H7 (cell line): ENCODE measurements at places on chromosomes 13 and 19. TPM values are rescaled to one million over a fixed set of nuclear protein-coding genes. Genes with fewer than 3 reads are reported as not detected.
A peak's percentile ranks its signal among the peaks of the same experiment; 100 is the strongest.

- DNase-seq, result no peak
These were observed 254.8 kb downstream of the DCT start for GRCh38 chr13:94224670-94225069.

The CNN1 gene
- 24.1 and 26.7 TPM in 2 replicates for total RNA-seq

The GGN gene
- total RNA-seq, result 0.11 and 0.21 TPM in 2 replicates

DNA sequence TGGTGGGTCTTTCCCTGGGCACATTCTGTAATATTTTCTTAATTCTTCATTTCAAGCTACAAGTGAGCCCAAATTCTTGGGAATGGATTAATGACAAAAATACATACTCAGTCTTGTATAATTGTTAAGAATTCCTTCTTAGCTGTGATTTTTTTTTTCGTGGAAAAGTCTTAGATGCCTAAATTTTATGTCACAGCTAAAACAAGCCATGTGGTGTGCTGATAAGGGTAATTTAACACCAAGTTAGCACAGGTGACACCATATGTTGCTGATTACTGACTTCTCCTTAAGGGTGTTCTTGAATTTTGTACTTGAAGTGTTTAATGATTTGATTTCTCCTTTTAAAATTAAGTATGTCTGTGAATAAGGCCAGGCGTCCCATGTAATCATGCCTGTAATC lies 29.3 kb downstream of the WDFY2 start:
- DNase-seq, result no peak

- no peak for DNase-seq
These were observed 5.3 kb downstream of the SLC25A15 start for GRCh38 chr13:40794414-40795368.

DNA sequence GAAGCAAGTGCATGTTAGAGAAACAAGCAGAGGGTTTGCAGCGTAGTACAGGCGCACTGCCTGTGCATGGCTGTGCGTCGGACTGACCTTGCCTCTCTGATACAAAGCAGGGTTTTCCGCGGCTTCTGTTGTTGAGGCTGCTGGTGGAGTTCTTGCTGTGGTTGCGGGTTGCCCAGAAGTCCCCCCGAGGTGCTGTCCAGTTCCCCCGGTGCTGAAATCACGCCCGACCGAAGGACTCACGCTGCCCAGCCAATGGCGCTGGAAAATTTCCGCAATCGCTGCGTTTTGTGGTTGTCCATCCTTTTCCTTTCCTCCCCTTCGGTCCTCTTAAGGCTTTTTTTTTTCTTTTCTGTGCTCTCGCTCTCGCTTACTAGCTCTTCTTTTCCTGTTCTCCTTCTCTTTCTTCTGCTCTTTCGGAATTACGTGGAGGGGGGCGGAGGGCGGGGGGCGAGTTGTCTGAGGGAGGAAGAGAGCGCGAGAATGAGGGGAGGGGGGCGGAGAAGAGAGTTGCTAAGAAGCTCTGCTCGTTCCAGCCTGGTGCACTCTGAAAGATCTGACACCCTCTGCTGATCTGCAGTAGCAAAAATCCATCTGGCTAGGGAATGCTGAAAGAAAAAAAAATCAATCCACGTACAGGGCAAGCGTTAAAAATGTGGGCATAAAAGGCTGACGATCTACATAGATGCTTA lies at the start of gene SLITRK1:
Gene SLITRK1, minus strand, starts transcription at position 558 of the 689 bp plus-strand sequence. CDS start 967 bp downstream, outside the sequence.
- peak; percentile 59 for DNase-seq

The ZNF524 gene
- 11.2 and 13.6 TPM in 2 replicates for total RNA-seq

GRCh38 chr13:106197496-106197895 lies 338.0 kb downstream of the EFNB2 start:
- DNase-seq, result no peak

The TLE6 gene
- total RNA-seq, result 10.4 and 14.2 TPM in 2 replicates

DNA sequence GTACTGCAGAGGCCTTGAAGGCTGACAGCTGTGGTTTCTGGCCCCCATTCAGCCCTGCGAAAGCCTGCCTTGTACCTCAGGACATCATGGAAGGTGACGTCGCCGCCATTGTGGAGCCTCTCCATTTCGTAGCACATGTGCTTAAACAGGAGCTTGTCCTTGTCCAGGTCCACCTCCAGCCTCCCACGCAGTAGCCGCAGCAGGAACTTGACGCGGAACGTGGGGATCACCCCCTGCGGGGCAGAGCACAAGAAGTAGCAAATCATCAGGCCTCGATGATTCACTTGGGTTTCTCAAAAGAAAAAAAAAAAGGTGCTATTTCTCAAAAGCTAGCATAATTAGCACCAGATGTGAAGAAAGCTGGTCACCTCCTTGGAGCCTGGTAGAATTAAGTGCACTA lies 351.0 kb downstream of the NALCN start:
- no peak for DNase-seq

The C1QTNF9 gene
- total RNA-seq, result 0.10 TPM in 1 of 2 replicates, not detected in the other

DNA sequence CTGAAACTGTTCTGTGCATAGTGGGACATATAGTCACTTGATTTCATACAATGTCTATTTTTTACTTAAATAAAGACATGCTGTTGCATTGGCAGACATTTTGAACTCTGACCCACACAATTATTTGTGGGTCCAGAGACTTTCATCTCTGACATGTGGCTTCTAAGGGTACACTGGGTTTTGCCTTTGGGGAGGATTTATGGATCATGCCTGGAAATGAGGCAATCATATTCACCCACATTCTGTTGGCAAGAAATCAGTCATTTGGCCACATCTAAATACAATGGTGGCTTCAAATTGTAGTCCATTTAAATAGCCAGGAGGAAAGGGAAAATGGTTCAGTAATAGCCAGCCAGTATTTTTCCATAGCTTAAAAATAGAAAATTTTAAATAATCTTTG lies 238.3 kb upstream of the KLF12 start:
- no peak for DNase-seq

DNA sequence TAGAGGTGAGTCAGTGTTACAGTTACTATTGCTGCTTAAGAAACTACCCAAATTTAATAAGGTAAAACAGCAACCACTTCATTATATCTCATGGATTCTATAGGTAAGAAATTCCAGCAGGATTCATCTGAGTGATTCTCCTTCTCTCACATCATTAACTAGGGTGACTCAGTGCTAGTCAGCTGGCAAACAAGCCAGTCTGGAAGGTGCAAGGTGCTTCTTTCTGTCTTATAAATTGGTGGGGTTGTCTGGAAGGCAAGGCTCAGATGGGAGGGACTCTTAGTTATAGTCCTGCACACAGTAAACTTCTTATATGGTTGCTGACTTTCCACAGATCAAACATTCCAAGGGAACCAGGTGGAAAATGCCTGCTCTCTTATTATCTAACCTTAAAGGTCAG lies 484.5 kb downstream of the GPC5 start:
- DNase-seq, result no peak

- no peak for DNase-seq
These were observed 4.6 kb upstream of the ABHD17A start for GRCh38 chr19:1889907-1890306.

GRCh38 chr13:44274771-44275205 lies 98.8 kb upstream of the SERP2 start:
- DNase-seq, result no peak

DNA sequence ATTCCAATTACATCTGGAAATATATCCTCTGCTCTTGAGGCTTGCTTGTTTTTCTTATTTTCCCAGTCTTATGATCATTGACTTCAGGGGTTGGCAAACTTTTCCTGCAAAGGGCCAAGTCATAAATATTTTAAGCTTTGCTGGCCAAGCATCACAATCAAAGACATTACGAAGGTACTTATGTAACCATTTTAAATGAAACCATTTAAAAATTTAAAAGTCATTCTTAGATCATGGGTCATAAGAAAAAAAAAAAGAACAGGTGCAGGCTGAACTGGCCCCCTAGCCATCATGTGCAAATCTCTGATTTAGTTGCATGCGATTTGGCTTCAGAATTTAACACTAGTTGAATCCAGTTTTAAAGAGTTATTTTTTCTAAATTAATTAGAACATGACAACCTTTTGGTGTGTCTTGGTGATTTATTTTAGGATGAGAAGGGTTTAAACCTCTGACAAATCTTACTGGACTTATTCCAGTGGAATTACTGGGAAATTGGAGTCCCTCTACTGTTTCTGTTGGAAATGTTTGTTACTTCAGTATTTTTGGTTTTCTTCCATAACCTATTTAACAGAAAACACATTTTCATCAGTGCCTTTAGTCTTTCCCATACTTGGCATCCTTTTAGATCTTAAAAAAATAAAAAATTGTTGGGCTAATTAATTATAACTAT lies 148.1 kb downstream of the NHLRC3 start:
- no peak for DNase-seq

- DNase-seq, result no peak
These were observed 86.8 kb downstream of the SLC25A15 start for GRCh38 chr13:40876020-40876738.

The KIR2DL1 gene
- not detected in 2 replicates for total RNA-seq

DNA sequence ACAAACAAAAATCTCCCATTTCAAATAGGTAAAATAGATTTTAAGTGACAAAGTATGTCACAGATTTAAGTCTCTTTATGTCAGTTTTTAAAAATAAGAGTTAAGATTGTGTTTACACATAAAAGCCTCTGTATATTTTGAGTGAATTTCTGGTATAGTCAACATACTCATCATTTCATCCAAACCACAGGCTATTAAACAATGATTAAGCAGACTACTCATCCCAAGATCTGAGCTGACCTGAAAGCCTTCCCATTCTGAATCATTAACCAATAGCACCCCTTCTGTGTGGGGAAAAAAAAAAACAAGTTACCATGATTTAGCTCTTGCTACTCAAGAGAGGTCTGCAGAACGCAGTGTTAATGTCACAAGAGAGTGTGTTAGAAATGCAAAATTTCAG lies 284.4 kb upstream of the NBEA start:
- no peak for DNase-seq

GRCh38 chr13:112674412-112675365 lies 15.1 kb upstream of the ATP11A start:
- no peak for DNase-seq

The ZNF527 gene
- total RNA-seq, result 1.8 and 4.8 TPM in 2 replicates
